ENCODE measurements at places on chromosomes 5 and 9. TPM values are rescaled to one million over a fixed set of nuclear protein-coding genes. Genes with fewer than 3 reads are reported as not detected.

DNA sequence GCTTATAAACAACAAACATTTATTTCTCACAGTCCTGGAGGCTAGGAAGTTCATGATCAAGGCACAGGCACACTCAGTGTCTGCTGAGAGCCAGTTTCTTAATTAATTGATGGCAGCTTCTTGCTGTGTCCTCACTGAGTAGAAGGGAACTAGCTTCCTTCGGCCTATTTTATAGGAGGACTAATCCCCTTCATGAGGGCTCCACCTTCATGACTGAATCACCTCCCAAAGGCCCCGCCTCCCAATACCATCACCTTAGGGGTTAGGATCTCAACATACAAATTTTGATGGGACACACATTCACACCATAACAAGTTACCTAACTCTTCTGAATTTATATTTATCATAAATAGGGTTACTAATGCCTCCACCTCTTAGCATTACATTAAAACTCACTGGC is 129.8 kb downstream of the GNAQ start:
- no peak for ATAC-seq

- no peak for ATAC-seq
These were observed 137.7 kb upstream of the NMUR2 start for GRCh38 chr5:152542741-152543140.

- peak; percentile 90 for ATAC-seq
These were observed 118.2 kb downstream of the GALNT10 start for GRCh38 chr5:154308443-154309370.

- no peak for ATAC-seq
These were observed 5.4 kb downstream of the GDA start for GRCh38 chr9:72154468-72155285.

The FAM200C gene
- total RNA-seq: 12.8 TPM

- no peak for ATAC-seq
These were observed 22.2 kb upstream of the TMEM161B start for GRCh38 chr5:88290801-88291200.

GRCh38 chr9:131692612-131693562 is 47.0 kb downstream of the RAPGEF1 start:
- ATAC-seq: no peak

- no peak for ATAC-seq
These were observed 85.9 kb upstream of the PARP8 start for GRCh38 chr5:50580506-50580905.

The SOX30 gene
- total RNA-seq: not detected

DNA sequence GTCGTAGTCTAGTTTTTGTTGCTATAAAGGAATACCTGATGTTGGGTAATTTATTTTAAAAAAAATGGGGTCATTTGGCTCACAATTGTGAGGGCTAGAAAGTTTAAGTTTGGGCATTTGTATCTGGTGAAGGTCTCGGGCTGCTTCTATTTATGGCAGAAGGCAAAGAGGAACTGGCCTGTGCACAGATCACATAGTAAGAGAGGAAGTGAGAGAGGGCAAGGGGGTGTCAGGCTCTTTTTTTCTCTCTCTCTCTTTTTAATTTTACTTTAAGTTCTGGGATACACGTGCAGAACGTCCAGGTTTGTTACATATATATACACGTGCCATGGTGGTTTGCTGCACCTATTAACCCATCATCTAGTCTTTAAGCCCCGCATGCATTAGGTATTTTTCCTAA is 453.3 kb downstream of the DIRAS2 start:
- ATAC-seq: no peak

The PCDHA13 gene
- 0.38 TPM for total RNA-seq

DNA sequence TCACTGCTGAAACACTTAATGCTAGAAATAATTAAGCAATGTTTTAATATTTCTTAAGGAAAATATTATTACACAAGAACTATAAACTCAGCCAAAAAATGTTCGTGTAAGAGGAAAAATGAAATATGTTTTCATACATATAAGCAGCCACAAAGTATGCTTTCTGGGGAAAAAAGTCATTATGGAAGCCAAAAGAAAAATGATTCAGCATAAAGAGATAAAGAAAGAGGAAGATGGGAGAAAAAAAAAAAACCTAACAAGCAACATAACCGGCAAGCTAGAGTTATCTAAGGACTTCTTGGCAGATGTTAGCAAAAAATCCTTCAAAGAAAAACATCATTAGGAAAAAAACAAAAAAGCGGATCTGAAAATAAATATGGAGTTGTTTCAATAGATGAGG is 179.1 kb downstream of the MUSK start:
- no peak for ATAC-seq

The IFNA14 gene
- total RNA-seq: not detected

GRCh38 chr9:108696156-108696555 is 159.6 kb downstream of the ACTL7B start:
- ATAC-seq: no peak

The PDE8B gene
- total RNA-seq: 3.0 TPM

The GLRA1 gene
- total RNA-seq: 3.6 TPM

DNA sequence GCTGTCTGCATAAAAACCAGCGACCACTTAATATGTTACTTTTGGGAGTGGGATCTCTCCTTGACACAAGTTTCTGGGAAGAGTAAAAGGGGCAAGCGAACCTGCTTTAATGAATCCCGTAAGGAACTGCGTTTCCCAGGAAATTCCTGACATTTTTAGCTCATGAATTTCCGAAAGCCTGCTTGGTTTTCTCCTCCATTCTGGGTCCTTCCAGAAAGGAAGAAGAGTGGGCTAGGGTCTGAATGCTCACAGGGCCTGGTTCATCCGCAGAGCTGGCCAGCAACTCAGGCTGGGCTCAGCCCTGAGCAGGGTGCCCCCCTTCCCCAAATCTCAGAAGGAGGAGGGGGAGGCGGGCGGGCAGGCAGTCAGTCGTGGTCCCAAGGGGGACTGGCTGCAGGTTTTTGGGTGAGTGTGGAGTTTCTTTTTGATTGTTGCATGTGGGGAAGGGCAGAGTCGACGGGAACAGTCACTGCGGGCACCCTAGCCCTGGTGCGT is 1.2 kb upstream of the PURA start:
- ATAC-seq: no peak

DNA sequence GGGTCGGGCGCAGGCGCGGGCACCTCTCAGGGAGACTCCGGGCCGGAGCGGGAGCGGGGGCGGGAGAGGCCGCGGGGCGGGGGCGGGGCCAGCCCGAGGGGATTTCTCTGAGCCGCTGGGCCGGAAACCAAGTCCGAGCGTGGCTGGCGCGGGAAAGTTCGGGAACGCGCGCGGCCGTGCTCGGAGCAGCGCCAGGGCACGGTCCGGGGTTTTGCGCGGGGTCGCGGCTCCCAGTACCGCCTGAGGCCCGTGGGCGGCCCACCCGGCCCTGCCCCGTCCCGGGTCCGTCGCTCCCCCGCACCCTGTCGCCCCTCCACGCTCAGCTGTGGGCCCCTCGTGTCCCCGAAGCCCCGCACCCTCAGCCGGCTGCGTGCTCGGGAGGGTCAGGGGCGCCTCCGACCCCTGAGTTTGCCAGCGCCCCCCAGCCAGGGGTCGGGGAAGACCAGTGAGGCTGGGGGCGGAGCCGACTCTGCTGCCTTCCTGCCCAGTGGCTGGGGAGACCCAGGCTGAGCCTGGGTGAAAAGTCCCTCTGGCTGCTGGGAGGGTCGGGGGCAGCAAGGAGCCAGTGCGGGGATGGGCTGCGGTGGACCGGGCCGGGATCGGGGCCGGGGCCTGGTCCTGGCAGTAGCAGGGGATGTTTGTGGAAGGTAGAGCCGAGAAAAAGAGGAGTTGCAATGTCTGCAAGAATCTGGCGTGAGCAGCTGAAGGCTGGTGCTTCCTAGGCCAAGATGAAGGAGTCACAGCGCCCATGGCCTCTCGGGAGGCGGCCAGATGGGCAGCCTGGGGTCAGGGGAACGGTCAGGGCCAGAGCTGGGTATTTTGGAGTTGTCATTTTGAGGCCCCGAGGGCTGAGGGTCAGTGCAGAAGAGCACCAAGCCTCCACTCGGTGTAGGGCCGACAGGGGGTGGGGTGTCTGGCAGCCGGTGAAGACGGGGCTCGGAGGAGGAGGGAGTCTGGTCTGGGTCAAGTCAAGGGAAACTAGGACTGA is 588 bp downstream of the TRAF2 start:
- ATAC-seq: peak; percentile 1

- no peak for ATAC-seq
These were observed 56.0 kb downstream of the ZNF462 start for GRCh38 chr9:106918825-106919509.

GRCh38 chr5:10701567-10702039 is 59.4 kb downstream of the DAP start:
- no peak for ATAC-seq

DNA sequence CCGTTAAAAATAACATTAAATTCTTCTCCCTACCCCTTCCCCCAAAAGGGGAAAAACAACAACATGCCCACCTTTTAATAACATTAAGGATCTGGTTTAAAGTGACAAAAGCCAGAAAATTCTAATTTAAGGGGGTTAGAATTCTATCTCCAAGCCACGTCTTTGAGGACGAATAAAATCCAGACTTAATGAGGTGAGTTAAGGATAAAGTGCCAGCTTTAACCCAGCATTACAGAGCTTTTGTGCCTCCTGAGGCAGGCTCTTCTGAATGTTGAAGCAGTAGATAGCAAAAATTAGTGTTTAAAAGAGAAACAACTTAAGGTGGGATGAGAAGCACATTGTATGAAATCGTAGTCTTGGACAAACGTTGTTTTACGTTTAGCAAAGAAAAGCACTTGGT is 329.0 kb upstream of the MPDZ start:
- ATAC-seq: no peak

The DCTN3 gene
- total RNA-seq: 169 TPM

The BNC2 gene
- total RNA-seq: 38.9 TPM

The BTNL9 gene
- 3.3 TPM for total RNA-seq

The FGD3 gene
- total RNA-seq: 0.58 TPM

GRCh38 chr5:178396796-178397720 is 164.5 kb upstream of the PHYKPL start:
- no peak for ATAC-seq

GRCh38 chr5:135011355-135012032 is 22.5 kb downstream of the PITX1 start:
- ATAC-seq: no peak

The DOCK2 gene
- 0.27 TPM for total RNA-seq

GRCh38 chr9:78694974-78695373 is 398.0 kb downstream of the PSAT1 start:
- peak; percentile 81 for ATAC-seq

The OLFM1 gene
- 69.1 TPM for total RNA-seq

The INSYN2B gene
- 21.2 TPM for total RNA-seq

- ATAC-seq: no peak
These were observed 352.2 kb downstream of the PLK2 start for GRCh38 chr5:58107704-58108103.

The KIF24 gene
- 3.1 TPM for total RNA-seq

- no peak for ATAC-seq
These were observed 237.0 kb downstream of the PAPPA start for GRCh38 chr9:116390303-116391228.

GRCh38 chr9:117293206-117294114 is 121.4 kb downstream of the ASTN2 start:
- no peak for ATAC-seq

The NR5A1 gene
- not detected for total RNA-seq

- no peak for ATAC-seq
These were observed 12.9 kb downstream of the MTRR start for GRCh38 chr5:7881816-7882215.

DNA sequence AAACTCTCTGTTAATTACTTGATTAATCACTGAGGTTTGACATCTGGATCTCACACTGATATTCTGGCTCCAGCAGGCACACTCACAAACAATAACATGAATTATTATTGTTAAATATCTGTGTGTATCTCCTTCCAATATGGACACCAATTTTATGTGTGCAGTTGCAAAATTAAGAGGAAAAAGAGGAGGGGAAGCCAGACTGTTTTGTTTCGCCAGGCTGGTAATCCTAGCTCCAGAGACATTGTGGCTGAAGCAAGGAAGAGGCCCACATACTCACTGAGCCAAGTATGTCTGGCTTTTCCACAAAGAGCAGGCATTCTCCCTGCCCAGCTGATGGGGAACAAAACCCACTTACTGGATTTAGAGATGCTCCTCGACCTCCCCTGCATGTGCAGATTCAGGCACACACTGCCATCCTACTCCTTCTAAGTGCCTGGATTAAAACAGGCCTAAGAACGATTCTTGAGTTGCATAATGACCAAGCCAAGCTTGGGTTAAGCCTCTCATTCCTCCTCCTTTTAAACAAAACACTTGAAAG is 181.9 kb downstream of the ESM1 start:
- ATAC-seq: no peak

DNA sequence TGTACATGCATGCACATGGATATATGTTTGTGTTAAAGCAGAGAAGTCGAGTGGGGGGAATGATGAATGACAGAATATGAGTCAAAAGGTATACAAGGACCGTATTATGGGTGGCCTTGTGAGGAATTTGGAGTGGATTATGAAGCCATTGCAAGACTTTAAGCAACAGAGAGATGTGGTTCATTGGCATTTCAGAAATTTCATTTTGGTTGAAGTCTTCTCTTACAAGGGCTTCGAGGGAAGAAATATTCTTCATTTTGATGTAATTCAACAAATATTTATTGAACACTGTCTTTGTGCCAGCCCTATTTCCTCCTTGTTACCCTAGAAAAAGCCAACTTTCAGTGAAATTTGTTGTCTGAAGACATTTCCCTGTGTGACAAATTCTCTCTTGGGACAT is 83.9 kb upstream of the SLCO6A1 start:
- ATAC-seq: no peak

DNA sequence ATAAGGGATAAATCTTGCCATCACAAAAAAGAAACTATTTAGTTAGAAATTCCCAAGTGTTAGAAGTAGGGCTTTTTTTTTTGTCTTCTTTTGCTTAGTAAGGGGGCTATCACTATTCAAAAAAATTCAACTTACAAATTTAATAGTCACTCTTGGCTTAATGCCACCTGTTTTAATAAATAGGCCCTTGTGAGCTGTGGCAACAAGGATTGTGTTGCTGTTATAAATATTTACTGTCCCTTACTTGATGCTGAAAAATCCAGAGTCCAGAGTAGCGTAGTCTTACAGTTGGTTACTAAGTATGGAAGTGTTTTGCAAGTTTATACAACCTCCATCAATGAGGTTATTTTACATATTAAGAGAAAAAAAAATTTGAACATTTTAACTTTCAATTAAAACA is 21.4 kb upstream of the CEP78 start:
- ATAC-seq: no peak

The MYMK gene
- not detected for total RNA-seq

The ACTBL2 gene
- not detected for total RNA-seq

DNA sequence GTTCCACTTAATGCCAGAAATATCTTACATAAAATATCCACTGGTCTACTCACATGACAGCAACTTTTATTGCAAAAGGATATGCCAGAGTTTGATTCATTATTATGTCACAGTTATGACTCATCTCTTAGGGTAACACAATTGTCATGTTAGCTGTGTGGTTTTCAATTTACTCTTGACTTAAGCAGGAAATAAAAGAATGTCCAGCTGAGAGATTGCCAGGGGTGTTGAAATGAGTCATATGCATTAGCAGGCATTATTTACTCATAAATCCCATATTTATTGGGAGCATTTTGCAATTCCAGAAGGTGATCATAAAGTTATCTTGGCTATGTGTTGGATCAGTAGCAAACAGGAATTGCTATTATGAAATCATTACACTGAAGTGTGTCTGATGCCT is 1164.6 kb upstream of the CDH18 start:
- peak; percentile 75 for ATAC-seq

- no peak for ATAC-seq
These were observed 598 bp upstream of the KIAA1191 start for GRCh38 chr5:176362233-176362490.

The COL23A1 gene
- total RNA-seq: 0.11 TPM

- ATAC-seq: peak; percentile 67
These were observed 31.4 kb upstream of the BRD3 start for GRCh38 chr9:134099123-134099761.

Measured in motor neuron (in vitro differentiated cells).